ENCODE measurements at places on chromosomes 5 and 9. TPM values are rescaled to one million over a fixed set of nuclear protein-coding genes. Genes with fewer than 3 reads are reported as not detected.

Gene SPINK4
- 5.7 TPM for polyA plus RNA-seq

Gene HTR1A
- polyA plus RNA-seq, result not detected

Gene IFNA21
- polyA plus RNA-seq, result not detected

Gene SHOC1
- polyA plus RNA-seq, result 0.37 TPM

Gene PRKACG
- polyA plus RNA-seq, result 0.13 TPM

Gene MARCOL
- polyA plus RNA-seq, result not detected

DNA sequence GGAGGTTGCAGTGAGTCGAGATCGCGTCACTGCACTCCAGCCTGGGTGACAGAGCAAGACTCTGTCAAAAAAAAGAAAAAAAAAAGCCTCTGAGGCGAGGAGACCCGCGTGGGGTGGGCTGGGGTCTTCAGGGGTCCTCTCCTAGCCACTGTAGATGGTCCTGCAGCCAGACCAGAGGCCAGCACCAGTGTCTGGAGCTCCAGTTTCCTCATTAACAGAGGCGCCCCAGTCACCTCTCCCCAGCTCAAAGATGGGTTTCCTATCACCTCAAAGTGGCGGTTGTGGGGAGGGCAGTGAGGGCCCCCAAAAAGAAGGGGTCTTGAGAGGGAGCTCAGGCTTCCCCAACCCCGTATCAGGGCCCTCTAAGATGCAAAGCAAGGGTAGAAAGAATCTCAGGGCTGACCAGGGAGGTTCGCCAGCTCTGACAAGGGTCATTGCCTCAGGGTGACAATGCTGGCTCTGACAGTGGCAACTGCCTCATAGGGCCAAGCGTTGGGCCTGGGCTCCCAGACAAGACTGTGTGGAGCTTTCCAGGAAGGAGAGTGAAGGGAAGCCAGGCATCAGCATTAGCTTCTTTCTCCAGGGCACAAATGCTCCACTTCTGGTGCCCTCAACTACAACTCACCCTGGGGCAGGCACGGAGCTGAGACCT is 15.0 kb downstream of the STK10 start:
- H3K4me1 ChIP-seq, result peaks cover 15% of the 10 kb centered on the region
- no peak for DNase-seq
- H3K4me3 ChIP-seq, result no peak overlapping the region
- H3K27me3 ChIP-seq, result no peaks in the 10 kb centered on the region
- H3K36me3 ChIP-seq, result no peaks in the 10 kb centered on the region

- DNase-seq, result no peak
- no peaks in the 10 kb centered on the region for H3K4me1 ChIP-seq
- H3K27ac ChIP-seq, result no peak overlapping the region
- H3K36me3 ChIP-seq, result no peaks in the 10 kb centered on the region
- no peak overlapping the region for H3K4me3 ChIP-seq
These were observed 223.1 kb downstream of the TRIM32 start for GRCh38 chr9:116910201-116910600.

DNA sequence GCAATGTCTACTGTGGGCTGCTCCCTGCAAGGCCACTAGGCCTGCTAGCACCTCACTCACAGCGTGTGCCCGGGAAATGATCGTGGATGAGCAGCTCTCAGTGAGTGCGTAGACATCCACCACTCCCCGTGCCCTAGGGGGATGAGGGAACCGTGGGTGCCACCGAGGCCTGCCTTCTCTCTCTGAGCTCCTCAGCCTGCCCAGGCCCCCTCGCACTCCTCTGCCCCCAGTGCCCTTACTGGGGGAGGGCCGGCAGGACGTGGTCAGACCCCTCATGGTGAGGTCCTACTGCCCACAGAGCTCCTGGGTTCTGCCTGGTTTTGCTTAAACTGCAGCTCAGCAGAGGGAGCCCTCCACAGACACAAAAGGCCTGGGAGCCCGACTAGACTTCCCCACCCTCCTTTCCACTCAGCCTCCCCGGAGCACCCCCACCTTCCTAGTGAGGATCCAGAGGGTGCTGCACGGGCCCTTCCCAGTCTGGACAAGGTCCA is 220.0 kb downstream of the CACNA1B start:
- no peak for DNase-seq
- H3K36me3 ChIP-seq, result no peaks in the 10 kb centered on the region
- no peak overlapping the region for H3K4me3 ChIP-seq
- no peaks in the 10 kb centered on the region for H3K27me3 ChIP-seq
- no peak overlapping the region for H3K27ac ChIP-seq

GRCh38 chr5:80686757-80687156 is 32.0 kb upstream of the DHFR start:
- H3K4me3 ChIP-seq, result no peak overlapping the region
- H3K4me1 ChIP-seq, result no peaks in the 10 kb centered on the region
- H3K36me3 ChIP-seq, result no peaks in the 10 kb centered on the region
- H3K27ac ChIP-seq, result no peak overlapping the region

GRCh38 chr5:97242341-97242740 is 59.3 kb upstream of the RIOK2 start:
- no peaks in the 10 kb centered on the region for H3K27me3 ChIP-seq
- H3K27ac ChIP-seq, result no peak overlapping the region
- H3K4me1 ChIP-seq, result no peaks in the 10 kb centered on the region
- no peaks in the 10 kb centered on the region for H3K36me3 ChIP-seq

- DNase-seq, result no peak
- H3K27me3 ChIP-seq, result no peaks in the 10 kb centered on the region
- H3K36me3 ChIP-seq, result peaks cover 3% of the 10 kb centered on the region
- no peak overlapping the region for H3K4me3 ChIP-seq
- H3K4me1 ChIP-seq, result peaks cover under 1% of the 10 kb centered on the region
- H3K27ac ChIP-seq, result no peak overlapping the region
These were observed 228.1 kb upstream of the PANK3 start for GRCh38 chr5:168807287-168807686.

DNA sequence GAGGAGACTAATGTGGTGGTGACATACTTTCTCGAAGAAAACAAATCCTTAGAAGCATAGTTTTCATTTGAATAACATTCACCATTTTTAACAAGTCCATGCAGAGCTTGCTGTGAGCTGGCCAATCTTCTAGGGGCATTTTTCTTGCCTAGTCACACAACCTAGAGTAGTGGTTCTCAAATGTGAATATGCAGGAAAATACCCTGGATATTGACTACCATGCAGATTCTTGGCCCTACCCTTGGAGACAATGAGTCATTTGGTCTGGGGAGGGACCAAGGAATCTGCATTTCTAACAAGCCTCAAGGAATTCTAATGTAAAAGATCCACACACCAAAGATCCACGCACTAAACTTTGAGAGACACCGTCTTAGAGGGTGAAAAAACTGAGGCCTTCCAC is 23.5 kb downstream of the GDNF start:
- no peaks in the 10 kb centered on the region for H3K36me3 ChIP-seq
- H3K27me3 ChIP-seq, result no peaks in the 10 kb centered on the region
- no peak overlapping the region for H3K27ac ChIP-seq

DNA sequence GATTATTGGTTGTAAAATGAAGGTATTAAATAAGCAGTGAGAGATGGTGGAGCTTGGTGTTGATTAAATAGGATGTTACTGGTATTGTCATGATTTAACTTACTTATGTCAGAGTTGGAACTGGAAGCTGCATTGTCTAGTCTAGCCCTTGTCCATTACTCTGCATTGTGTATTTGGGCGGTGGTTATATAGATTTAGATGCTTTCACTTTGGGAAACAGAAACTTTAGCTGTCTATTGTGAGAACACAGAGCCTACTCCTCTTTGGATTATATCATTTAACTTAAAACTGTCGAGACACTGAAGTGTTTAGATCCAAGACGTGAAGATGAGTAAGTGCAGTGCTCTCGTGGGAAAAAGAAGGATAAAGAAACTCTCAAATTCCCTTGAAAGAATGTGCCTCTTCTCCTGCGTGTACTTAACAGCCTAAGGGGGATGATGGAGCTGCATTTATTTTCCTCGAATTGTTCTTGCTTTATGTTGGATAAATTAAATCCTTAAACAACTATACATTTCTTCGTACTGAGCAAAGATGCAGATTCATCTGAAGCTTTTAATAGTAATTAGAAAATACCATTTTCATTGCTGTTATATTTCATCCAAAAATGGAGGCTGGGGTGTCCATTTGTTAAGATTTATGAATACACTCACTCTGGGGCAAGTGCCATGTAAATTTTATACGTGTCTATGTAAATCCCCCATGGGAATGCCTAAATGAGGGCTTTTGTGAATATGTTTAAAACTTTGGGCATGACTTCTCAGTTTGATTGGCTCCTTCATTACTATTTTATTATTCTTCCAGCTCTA is 21.6 kb downstream of the FBXL7 start:
- no peak overlapping the region for H3K4me3 ChIP-seq
- H3K36me3 ChIP-seq, result no peaks in the 10 kb centered on the region
- H3K27ac ChIP-seq, result no peak overlapping the region
- no peak for DNase-seq

DNA sequence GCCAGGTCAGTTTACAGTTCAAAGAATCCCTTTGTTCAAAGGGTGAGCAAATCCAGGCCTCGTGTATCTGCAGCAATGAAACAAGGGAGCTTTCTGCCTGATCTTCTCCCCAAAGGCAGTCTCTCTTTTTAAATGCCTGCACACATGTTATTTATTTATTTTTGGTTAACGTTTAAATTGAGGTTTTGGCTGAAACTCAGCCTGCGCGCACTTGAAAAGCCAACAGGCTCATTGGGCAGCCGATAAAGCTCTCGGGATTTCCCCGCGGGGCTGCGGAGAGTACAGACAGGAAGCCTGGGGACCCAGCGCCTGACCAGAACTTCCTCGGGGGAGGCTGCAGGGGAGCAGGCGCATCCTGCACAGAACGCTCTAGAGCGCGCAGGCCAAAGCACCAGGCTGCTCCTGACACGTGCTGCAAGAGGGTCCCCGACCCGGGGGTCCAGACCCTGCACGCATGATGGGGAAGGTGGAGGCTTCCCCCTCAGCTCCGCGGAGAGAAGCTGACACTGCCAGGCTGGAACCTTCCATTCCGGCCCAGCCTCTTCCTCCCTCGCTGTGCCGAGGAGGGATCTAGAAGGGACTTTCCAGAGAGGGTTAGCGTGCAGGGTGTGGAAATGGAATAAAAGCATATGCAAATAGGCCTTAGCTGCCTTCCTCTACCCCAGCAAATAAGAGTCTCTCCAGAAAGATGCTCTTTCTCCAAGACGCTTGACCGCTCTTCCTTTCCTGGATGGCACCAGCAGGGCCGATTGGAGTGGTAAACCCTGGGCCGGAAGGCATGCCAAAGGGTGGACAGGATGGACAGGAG is 46.1 kb downstream of the PTTG1 start:
- H3K36me3 ChIP-seq, result no peaks in the 10 kb centered on the region
- peak; percentile 88 for DNase-seq
- no peaks in the 10 kb centered on the region for H3K4me1 ChIP-seq
- H3K4me3 ChIP-seq, result no peak overlapping the region
- H3K27me3 ChIP-seq, result no peaks in the 10 kb centered on the region
- H3K27ac ChIP-seq, result no peak overlapping the region

DNA sequence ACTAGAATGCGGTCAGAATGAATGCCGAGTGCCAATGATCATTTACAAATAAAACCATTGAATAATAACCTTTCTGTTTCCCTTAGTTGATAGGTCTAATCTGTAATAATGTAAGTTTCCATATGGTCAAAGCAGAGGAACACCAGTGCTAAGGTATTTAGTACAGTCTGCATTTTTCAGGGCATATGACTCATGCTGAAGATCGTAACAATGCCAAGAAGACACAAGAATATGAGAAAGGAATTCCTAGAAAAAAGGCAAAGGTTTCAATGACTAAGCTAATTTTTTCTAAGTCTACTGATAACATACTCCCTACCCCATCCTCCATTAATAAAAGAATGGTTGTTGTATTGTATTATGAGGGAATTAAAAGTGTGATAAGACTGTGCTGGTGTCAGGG is 2.8 kb downstream of the OR1L8 start:
- H3K4me3 ChIP-seq, result no peak overlapping the region
- peak; percentile 78 for DNase-seq
- H3K36me3 ChIP-seq, result no peaks in the 10 kb centered on the region
- H3K27ac ChIP-seq, result no peak overlapping the region
- no peaks in the 10 kb centered on the region for H3K27me3 ChIP-seq

DNA sequence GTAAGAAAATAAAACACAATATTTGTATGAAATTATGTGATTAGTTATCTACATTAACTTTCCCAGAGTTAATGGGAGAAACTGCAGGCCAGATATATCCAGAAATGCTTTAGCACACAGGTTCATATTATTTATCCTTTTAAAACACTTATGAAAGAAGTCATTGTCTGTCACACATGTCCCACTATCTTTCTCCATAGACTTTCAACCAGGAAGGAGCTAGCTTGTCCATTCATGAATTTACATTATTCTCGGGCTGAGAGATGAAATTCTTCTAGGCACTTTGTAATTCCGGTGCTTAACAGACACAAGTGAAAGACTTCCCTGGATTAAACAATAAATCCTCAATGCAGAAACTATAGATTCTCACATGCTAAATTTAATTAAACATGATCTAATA is 1043.2 kb downstream of the CDH9 start:
- no peak overlapping the region for H3K4me3 ChIP-seq
- no peaks in the 10 kb centered on the region for H3K36me3 ChIP-seq
- DNase-seq, result no peak
- H3K4me1 ChIP-seq, result no peaks in the 10 kb centered on the region
- H3K27me3 ChIP-seq, result no peaks in the 10 kb centered on the region

- no peak for DNase-seq
- H3K36me3 ChIP-seq, result no peaks in the 10 kb centered on the region
- H3K27ac ChIP-seq, result no peak overlapping the region
These were observed 31.6 kb upstream of the ZDHHC11B start for GRCh38 chr5:816176-816575.

- DNase-seq, result no peak
- no peaks in the 10 kb centered on the region for H3K4me1 ChIP-seq
- H3K27ac ChIP-seq, result no peak overlapping the region
These were observed 1009.4 kb downstream of the TLE1 start for GRCh38 chr9:80679916-80680315.

DNA sequence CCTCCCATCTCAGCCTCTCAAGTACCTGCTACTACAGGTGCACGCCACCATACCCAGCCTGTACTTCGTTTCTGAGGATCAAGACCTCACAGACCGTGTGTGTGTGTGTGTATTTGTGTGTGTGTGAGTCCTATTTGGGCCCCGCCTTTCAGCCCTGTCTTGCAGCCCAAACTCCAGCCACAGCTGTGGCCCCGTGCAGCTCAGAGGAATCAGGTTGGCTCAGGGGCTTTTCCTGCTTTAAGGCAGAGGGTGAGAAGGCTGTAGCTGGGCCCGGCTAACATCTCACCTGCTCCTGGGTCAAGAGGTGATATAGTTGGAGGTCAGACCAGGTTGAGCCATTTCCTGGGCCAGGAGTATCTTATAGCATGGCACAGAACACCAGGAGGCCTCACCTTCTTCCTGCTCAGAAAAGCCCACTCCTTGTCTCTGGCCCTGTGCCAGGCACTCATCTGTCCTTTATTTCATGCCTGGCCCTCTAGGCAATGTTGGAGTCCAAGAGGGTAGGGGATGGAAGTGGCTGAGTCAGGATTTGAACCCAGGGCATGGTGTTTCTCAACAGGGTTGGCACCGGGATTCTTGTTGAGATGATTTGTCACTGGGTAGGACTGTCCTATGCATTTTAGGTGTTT is 1.6 kb upstream of the PHYKPL start:
- H3K4me3 ChIP-seq, result no peak overlapping the region
- DNase-seq, result no peak
- no peaks in the 10 kb centered on the region for H3K36me3 ChIP-seq
- H3K27ac ChIP-seq, result no peak overlapping the region
